ENCODE measurements at places on chromosomes 7 and 10.
A peak's percentile ranks its signal among the peaks of the same experiment; 100 is the strongest.

GRCh38 chr10:126499744-126500143, 111.5 kb upstream of the ADAM12 start:
- no peak for DNase-seq

DNA sequence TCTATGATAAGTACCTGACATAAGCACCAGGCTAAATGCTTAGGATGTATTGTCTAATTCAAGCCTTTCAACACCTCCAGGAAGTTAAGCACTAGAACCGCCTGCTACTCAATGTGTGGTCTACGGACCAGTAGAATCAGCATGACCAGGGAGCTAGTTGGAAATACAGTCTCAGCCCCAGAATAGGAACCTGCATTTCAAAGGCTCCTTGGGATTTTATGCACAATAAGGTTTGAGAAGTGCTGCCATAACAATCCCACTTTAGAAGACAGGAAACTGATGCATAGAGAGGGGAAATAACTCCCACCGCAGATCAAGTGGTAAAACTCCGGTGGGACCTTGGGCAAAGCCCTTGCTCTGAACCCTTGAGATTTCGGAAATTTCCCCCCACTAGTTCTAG, 8.8 kb upstream of the DUSP5 start:
- no peak for DNase-seq

DNA sequence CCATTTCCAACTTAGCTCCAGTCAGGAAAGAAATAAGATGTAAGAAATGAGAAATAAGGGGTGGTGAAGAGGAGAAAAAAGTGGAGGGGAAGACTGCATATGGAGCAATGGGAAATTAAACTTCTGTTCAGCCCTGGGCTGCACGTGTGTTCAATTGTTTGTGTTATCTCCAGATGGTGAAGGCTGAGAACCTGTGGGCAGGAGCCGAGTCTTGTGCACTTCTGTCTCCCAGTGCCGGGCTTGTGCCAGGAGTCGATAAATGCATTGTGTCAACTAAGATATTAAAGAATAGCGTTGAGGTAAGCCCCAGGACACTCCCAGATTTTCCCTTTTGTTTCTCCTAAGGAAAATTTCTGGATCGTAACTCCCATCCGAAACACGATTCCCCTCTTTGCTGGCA, 98.2 kb downstream of the PRLHR start:
- no peak for DNase-seq

GRCh38 chr7:123941391-123942180, 16.5 kb downstream of the SPAM1 start:
- DNase-seq, result no peak

DNA sequence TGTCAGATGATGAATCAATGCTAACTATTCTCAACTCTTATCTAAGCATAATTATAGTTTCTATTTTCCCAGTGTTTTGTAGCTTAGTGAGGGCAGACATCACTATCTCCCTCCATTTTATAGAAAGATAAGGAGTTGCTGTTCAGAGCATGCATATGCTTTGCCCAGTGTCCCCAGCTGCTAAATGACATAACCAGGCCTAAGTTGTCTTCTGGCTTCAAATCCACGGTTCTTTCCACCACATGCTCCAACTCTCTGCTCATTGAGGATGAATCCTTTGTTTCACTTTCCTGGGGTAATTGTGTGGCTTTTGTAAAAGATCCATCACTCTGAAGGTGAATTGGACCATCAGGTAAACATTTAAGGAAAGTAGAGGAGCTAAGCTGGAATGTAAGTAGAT, 134.0 kb downstream of the SNX10 start:
- DNase-seq, result no peak

DNA sequence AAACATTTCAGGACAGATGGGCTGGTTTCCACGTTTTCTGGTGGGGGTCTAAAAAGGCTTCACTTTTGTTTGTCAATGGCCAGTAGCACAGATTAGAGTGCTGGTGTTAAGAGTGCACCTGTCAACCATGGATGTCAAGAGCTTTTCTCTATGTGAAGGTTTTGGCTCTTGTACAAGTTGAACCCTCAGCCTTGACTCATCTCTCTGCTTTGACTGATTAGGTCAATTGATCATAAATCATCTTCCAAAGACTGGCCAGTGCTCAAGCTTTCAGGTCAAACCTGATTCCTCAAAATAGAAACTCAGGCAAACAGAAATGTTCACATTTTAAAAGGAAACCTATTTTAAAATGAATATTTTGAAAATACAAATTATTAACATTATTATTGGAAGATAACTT, 59.6 kb upstream of the SP4 start:
- DNase-seq, result no peak

GRCh38 chr7:3730276-3730675, 429.2 kb downstream of the SDK1 start:
- no peak for DNase-seq

- no peak for DNase-seq
Observed at GRCh38 chr7:39504963-39505362, 61.2 kb upstream of the YAE1 start.

DNA sequence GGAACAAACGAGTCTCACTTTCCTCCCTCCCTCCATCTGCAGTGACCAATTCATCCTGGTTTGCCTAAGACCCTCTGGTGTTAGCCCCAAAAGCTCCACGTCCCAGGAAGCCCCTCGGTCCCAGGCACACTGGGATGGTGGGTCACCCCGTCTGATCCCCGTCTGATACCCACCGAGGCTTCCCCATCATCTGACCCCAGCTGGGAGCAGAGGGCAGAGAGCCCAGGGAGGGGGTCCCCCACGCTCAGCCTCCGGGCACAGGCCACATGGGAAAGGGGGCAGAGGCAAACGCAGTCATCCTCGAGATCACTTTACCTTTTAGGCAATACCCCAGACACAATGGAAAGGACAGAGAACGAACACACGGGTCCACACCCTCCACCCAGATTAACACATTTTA, 291.6 kb upstream of the PPP2R2D start:
- no peak for DNase-seq

GRCh38 chr7:66359656-66360211, 154.6 kb downstream of the TPST1 start:
- DNase-seq, result no peak

- no peak for DNase-seq
Observed at GRCh38 chr7:144720149-144720548, 115.7 kb downstream of the TPK1 start.

GRCh38 chr7:101882595-101883564, 65.5 kb downstream of the CUX1 start:
- peak; percentile 100 for DNase-seq

- no peak for DNase-seq
Observed at GRCh38 chr7:2037808-2038522, 194.8 kb downstream of the MAD1L1 start.

- no peak for DNase-seq
Observed at GRCh38 chr10:50260791-50261281, 9.5 kb upstream of the ASAH2 start.

- DNase-seq, result no peak
Observed at GRCh38 chr7:27179503-27180430, 5.3 kb downstream of the HOXA11 start.

- no peak for DNase-seq
Observed at GRCh38 chr7:130794619-130794922, 60.6 kb upstream of the KLF14 start.

DNA sequence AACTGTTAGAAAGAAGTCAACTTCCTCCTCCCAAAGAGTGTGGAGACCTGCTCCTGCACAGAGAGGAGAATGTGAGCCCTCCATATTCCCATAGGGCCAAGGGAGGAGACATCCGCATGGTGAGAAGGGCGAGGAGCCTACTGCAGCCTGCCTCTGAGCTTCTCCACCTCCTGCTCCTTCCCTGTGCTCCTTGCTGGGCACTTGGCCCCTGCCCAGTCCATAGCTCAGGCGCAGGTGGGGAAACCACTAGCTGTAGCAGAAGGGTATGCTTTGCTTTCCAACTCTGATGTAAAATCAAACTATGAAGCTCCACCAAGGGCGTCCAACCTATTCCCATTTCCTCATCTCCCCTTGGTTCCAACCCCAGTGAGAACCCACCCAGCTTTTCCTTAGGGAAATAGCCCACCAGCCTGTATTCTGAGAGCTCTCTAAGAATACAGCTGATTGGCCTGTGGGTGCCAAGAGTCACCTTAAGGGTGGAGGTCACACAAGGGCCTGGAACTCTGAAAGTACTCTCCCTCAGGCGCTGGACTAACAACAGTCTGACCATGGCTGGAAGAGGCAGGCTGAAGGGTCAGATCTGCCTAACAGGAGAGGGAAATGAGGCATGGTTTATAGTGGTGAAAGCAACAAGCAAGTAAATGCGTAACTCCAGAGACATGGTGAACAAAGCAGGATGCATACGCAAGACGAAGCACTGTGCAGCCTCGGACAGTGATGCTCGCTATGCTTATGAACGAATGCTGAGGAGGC, 13.9 kb downstream of the ZNF488 start:
- DNase-seq, result no peak

DNA sequence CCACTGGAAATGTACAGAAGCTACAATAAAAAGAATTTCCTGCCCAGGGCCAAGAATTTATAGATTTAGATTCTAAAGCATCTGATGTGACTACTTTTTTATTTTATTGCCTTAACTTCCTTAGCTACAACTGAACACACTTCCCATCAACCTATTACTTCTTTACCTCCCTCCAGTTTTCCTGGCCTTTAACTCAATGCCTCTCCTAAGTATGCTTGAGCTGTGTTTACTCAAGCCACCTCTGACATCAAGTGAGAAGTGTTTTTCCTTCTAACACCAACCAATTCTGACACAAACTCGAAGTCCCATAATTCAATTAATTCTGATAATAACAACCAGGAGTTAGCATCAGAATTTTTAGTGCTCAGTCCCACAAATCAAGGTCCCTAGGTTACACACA, 170.0 kb downstream of the IMMP2L start:
- DNase-seq, result no peak

DNA sequence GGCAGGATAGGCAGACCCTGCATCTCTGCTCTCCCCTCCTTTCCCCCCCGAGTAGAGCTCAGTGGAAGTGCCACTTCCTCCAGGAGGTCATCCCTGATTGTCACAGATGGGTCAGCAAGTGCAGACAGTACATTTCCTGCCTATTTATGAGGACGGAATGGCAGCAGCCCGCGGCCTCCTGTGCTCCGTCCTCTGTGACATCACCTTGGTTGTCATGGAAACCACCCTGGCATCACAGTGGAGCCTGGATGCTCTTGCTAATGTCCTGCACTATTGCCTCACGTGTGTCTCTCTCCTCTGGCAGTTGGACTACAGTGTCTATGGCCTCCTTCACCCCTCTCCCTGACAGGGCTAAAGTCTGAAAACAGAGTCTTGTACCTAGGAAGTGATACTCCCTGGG, 148.6 kb downstream of the SH3PXD2A start:
- DNase-seq, result no peak

DNA sequence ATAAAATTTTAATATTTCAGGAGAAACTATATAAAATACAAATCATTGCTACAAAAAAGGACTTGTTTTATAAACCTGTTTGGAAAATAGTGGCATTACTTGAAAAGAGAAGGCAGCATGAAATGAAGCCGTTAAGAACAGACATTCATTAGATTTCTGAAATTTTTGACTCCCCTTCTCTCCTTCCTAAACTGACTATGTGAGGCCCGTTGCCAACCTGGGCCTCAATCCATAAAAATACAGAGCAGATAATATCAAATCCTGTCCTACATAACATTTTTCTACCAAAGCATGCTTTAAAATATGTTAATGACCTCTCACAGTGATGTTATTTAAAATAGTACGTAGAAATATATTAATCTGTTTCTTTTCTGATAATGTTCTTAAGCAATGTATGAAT, 34.5 kb upstream of the ING3 start:
- no peak for DNase-seq

DNA sequence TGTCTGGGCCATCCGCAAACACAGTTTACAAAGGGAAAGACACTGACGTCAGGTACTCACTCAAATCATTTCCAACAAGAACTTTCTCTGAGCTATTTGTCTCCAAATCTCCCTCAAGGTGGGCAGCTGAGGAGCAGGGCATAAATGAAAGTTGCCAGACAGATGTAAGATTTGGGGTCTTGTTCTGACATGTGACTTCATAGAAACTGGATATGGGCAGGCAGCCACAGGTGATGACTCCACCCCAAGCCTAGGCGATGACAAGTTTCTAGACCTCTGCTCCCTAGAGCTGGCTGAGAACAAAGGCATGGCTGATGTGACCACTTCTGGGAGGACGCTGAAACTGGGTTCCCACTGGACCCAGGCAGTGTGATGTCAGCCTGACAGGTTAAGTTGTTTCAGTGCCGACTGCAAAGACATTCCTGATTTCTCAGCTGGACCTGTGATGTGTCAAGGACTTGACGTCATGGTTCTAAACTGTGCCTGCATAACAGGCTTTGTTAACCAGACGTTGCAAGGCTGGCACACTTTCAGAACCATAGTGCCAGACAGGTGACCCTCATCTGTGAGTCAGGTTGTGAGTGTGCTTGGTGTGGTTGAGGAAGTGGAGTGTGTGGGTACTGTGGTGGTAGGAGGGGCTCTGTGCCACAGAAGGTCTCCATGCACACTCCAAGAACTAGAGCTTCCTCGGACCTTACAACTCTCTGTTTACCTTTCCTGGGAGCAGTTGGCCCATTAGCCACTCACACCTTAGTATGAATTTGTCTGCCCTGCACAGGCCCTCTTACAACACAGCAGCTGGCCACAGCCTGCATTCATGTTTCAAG, 39.9 kb upstream of the EBF3 start:
- DNase-seq, result no peak

DNA sequence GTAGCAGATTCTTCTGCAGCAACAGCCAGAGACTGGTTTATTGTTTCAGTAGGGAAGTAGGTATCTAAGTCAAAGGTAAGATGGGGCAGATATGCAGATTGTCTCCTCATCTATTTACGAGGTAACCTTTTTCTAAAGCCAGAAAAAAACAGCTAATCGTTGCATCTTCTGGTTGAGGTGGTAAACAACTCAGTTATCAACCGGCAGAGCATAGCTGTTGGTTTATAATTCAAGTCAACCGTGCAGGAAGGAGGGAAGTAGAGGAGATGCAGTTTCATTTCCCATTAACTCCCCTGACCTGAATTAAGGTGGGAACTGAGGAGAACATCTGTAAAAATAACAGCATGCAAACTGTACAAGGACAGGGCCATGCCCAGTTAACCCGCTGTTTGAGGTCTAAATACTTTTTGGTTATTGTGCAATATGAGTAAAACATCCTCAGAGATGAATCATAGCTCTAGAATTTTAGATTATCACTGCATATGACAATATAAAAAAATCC, 156.5 kb upstream of the ITGB1 start:
- DNase-seq, result no peak

DNA sequence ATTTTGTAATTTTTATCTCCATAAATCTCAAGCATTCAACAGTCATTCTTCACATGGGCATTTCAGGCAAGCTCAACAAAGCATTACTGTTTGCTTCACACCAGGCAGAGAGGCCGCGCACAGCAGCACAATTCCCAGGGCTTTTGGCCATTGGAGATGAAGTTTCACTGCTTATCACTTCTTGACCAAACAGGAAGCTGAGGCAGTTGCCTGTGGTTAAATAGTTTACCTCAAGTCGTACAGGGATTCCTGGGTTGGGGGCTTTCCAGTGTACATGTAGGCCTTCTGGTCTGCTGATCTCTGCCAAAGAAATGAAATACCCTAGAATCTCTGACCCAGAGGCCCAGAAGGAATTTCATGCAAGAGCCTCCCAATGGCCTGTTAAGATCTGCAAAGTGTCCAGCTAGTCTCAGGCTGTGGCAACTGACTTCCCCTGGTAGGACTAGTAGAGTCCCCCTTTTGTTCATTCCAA, 11.2 kb upstream of the PRDX3 start:
- no peak for DNase-seq

Data from amniotic stem cell (primary cell).